Activated T-helper 1 cell treated with anti-CD3 and anti-CD28 coated beads, Interleukin-2, amount 50 U/mL, for 16 hours (primary cell): ENCODE measurements at places on chromosomes 2 and 18.

- no peak for DNase-seq
Measured at GRCh38 chr2:26580151-26580550, 61.0 kb downstream of the CIB4 start.

GRCh38 chr2:184597571-184597991, 748 bp upstream of the ZNF804A start:
- no peak for DNase-seq

DNA sequence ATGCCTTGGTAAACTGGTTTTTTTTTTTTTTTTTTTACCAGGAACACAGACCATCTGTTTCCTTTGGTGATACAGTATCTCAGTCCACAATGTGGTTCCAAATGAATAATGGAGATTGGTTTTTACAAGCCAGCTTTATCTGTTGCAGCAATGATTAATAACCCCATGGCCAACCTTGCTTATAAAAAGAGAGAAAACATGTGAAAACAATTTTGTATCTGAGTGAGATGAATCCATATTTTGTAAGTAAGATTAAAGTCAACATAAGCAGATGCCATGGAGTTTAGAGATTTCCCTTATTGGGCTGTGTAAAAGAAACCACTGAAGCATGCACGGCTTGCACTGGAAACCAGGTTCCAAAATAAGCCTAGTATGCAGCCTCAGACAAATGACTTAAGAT, 108.6 kb upstream of the CNTNAP5 start:
- no peak for DNase-seq

GRCh38 chr2:15023221-15023620, 390.7 kb downstream of the LRATD1 start:
- no peak for DNase-seq

DNA sequence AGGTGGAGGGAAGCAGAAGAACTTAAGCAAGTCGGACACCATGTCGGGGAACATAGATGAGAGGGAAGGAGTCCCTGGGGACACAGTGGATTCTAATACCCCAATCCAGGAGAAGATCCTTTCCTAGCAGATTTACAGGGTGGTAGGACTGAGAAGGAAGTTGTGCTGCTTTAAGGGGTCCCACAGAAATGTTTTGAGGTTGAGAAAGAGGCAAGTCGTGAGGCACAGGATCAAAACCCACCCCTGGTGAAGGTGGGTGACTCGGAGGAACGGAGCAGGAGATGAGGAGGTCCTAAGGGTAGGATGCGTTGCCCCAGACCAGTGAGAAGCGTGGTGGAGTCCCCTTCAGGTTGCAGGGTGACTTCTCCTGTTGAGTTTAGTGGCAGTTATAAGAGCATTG, 32.7 kb downstream of the DCDC2C start:
- no peak for DNase-seq

DNA sequence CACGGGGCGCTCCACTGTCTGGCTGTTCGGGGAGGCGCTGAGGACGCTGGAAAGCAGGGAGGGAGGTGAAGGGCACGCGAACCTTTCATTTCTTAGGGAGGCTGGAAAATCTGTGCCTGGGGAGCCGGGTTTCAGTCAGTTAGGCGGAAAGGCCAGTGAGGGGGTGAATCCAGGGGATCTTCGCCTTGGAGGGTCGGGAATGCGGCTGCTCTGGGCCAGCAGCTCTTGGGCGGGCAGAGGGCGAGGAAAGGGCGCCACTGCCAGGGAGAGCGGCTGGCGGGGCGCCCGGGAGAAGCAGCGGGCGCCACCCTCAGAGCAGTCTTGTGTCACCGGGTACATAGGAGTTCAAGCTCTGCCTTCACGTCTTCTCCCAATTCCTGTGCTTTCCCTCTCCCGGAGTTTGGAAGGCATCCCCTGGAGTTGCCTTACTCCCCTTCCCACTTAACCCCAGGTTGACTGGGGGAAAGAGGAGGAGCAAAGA, 1.4 kb downstream of the CCDC85A start:
- no peak for DNase-seq
